ENCODE measurements at places on chromosomes 16 and 17. TPM values are rescaled to one million over a fixed set of nuclear protein-coding genes. Genes with fewer than 3 reads are reported as not detected.

- DNase-seq: no peak
Measured at GRCh38 chr17:57257195-57257894, 1.0 kb downstream of the MSI2 start.

- DNase-seq: peak; percentile 93
Measured at GRCh38 chr17:50866950-50867362, 802 bp upstream of the TOB1 start.

DNA sequence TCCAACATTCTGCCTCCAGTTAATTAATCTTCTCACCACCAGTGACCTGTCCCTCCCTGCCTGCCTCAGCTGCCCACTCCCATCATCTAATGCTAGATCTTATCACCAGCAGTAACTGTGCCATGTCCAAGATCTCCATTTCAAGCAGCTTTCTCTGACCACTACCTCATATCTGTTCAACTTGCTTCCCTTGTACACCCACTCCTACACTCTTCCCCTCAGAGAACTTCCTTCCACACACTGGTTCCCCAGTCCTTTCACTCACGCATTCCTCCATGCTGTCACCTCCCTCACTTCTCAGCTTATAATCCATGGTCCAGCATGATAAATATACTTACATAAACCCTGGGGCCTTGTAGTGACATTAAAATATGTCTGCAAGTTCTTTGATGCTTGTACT lies 31.8 kb upstream of the DYNLL2 start:
- DNase-seq: no peak

DNA sequence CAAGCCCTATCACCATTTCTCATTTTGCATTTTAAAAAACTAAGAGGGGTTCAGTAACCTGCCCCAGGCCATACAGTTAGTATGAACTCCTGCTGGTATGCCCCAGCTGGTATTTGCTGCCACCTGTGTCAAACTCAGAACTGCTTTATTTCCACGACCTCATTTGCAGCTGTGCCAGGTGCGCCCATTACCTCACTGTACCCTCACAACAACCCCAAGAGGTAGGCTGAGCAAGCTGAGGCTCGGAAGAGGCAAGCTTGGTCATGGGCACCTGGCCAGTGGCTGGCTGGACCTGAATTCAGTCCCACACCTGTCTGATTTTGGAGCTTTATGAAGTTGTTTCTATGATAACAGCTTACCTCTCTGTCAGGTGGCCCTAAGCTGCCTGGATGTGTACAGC lies 7.6 kb downstream of the EPN2 start:
- no peak for DNase-seq

DNA sequence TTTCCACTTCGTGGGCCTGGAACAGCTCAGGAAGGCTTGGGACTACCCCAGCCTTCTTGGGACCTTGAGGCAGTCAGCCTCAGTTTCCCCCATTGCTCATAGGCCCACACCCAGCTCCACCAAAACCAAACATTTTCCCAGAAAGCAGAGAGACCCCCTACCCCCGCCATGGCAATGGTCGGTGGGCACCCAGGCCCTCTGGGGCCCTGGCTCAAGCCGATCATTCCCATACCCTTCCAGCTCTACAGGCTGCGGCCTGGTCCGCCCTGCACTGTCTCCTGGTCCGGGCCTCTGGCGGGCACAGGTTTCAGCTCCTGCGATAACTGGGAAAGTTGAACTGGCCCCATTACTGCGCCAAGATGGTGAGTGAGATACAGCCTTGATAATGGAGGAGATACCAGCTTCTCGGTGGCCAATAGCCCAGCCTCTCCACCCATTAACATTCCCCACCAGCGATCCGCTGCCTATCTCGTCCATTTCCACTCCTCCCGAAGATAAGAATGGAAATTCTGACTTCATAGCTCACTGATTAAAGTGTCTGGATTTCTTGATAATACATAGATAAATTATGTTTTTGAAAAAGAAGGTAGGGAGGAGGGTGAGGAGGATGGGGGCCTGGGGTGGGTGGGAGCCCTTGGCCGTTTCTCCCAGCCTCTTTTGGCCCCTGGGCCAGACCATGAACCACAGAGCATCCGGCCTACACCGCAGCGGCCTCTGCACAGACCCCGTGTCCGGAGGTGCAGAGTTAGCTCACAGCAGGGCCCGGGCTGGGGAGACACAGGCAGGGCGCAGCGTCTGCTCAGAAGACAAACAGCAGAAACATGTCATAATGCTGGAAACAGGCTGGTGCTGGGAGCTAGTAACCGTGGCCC lies 11.6 kb downstream of the ZFPM1 start:
- DNase-seq: peak; percentile 89

DNA sequence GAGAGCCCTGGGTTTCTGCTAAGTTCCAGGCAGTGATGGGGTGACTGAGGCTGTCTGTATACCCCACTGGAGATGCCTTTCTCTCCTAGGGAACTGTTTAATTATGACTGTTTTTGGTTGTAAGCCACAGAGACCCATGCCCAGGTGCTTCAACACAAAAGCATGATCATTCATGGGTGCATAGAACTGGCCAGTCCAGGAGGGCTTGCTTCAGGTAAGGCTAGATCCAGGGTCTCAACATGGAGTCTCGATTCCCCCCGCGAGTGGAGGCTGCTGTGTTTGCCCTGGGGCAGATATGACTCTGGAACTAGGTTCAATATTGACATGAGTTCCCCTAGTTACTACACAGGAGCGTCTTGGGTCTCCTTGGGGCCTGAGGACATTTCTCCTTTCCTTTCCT lies 17.8 kb downstream of the NAGPA start:
- DNase-seq: no peak

GRCh38 chr17:48122665-48123045 lies 15.1 kb downstream of the SNX11 start:
- DNase-seq: peak; percentile 8

- DNase-seq: no peak
Measured at GRCh38 chr17:14513835-14514234, 213.0 kb downstream of the HS3ST3B1 start.

DNA sequence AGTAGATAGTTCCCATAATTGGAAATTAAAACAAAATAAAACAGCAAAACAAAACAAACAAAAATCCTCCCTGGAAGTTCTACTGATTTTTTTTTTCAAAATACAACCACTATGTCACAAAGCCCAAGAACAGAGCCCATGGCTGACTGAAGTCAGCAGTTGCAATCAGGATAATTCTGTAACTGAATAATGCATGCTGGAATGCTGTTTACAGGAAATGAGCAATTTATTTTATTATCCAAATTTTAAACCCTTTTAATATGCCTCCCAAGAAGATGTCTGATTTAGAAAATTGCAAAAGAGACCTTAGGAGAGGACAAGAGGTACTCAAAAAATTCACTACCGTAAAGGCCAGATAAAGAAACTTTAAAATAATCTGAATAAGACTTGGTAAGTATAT lies 578.2 kb downstream of the TOX3 start:
- no peak for DNase-seq

DNA sequence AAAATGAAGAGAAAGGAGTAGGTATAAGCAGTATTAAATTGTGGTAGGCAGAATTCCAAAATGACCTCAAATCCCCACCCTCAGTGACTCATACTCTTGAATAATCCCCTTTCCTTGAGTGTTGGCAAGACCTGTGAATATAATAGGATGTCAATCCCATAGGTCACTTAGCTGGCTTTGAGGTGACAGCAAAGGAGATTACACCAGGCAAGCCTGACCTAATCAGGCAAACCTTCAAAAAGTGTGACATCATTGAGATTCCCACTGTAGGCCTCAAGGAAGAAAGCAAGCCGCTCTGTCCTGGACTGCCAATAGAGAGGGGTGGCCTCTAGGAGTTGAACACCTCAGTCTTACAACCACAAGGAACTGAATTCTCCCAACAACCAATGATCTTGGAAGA lies 535.2 kb downstream of the RBFOX1 start:
- DNase-seq: no peak

- DNase-seq: no peak
Measured at GRCh38 chr16:13945744-13946485, 26.0 kb downstream of the ERCC4 start.

GRCh38 chr16:87835882-87836331 lies 33.4 kb downstream of the SLC7A5 start:
- no peak for DNase-seq

DNA sequence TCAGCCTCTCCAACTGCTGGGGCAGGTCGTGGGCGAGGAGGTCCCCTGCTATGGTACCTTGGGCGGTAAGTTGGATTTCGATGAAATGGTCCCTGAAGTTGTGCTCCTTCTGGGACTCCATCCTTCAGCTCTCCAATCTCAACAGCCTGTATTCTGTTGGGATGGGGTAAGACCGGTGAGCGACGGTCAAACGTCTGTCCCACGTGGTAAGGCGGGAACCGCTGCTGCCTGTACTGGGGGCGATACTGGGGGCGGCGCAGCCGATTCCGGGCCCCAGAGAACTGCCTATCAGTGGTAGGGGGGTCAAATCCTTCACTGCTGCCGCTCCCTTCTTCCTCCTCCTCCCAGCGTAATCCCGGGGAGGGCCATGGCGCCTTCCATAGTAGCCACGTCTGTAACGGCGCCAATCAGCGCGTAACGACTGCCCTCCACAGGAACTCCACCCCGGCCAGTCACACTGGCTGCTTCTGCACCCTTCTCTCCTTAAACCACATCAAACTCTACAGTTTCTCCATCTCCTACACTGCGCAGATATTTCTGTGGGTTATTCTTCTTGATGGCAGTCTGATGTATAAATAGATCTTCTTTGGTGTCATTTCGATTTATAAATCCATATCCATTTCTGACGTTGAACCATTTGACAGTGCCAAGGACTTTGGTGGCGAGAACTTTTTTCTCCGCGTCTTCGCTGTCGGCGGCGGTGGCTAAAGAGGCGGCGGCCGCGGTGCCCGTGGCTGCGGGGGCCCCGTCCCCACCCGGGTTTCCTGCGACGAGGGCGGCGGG lies 41.1 kb downstream of the AHSP start:
- no peak for DNase-seq

GRCh38 chr17:40556884-40557414 lies 8.3 kb downstream of the CCR7 start:
- peak; percentile 82 for DNase-seq

DNA sequence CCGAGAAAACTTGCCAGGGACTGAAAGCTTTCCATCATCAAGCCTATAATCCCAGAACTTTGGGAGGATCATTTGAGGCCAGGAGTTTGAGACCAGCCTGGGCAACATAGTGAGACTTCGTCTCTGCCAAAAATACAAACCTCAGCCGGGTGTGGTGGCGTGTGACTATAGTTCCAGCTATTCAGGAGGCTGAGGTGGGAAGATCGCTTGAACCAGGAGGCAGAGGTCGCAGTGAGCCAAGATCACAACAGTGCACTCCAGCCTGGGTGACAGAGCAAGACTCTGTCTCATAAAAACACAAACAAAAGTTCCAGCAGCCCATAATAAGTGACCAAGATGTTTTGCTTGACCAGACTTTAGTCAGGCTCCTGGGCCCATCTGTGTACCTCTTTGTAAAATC lies 1.9 kb downstream of the MEAK7 start:
- peak; percentile 41 for DNase-seq

- no peak for DNase-seq
Measured at GRCh38 chr16:2045965-2046892, 1.4 kb downstream of the NTHL1 start.

GRCh38 chr16:11692651-11693050 lies 24.4 kb downstream of the SNN start:
- no peak for DNase-seq

DNA sequence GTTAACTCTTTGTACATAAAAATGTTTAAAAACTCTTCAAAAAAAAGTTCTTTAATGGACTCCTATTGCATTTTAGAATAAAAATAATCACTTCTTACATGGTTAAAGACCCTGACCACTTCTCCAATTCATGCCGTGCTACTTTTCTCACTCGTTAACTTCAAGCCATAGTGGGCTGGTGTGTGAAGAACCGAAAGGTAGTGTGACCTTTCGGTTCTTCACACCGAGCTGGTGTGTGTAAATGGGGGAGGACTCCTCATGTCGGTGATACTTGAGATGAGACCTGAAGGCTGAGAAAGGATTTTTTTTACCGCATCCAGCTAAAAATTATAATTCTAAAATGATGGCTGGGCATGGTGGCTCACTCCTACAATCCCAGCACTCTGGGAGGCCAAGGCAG lies 22.1 kb downstream of the RFFL start:
- DNase-seq: no peak

GRCh38 chr17:60075981-60076380 lies 2.7 kb downstream of the HEATR6 start:
- no peak for DNase-seq

GRCh38 chr17:7977039-7977438 lies 25.4 kb upstream of the GUCY2D start:
- no peak for DNase-seq

DNA sequence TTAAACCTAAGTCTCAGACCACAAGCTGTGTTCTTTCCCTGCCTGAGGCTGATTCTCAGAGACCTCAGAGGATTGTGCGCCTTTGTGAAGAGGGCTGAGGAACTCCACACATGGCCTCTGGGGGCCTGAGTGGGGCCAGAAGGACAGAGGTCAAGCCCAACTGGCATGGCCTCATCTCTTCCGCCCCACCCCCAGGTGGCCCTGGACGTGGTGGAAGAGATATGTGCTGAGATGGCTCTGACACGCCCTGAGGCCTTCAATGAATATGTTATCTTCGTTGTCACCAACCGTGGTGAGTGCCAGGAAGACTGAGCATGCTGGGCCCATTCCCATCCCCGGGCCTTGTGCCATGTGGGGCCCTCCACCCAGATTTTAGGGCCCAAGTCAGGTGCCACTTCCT lies 20.1 kb upstream of the ALKBH5 start:
- no peak for DNase-seq

- DNase-seq: no peak
Measured at GRCh38 chr17:7029659-7030058, 6.2 kb upstream of the SLC16A13 start.

GRCh38 chr17:41437769-41438168 lies 3.0 kb downstream of the KRT38 start:
- no peak for DNase-seq

DNA sequence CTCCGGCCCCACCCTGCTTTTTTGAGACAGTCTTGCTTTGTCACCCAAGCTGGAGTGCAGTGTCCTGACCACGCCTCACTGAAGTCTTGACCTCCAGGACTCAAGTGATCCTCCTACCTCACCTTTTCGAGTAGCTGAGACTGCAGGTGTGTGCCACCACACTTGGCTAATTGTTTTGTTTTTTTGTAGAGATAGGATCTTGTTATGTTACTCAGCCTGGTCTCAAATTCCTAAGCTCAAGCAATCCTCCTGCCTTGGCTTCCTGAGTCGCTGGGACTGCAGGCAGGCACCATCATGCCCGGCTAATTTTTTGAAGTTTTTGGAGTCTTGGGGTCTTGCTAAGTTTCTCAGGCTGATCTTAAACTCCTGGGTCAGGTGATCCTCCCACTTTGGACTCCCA lies 206.7 kb downstream of the SHISA9 start:
- no peak for DNase-seq

- DNase-seq: peak; percentile 79
Measured at GRCh38 chr17:8056232-8056975, 17.5 kb downstream of the ALOX15B start.

CBFA2T3 gene
- total RNA-seq: 5.1 TPM

KRT9 gene
- not detected for total RNA-seq

TBC1D3G gene
- not detected for total RNA-seq

RAMP2 gene
- total RNA-seq: 46.3 TPM

KRT34 gene
- not detected for total RNA-seq

NHLRC4 gene
- total RNA-seq: 0.65 TPM

BCO1 gene
- not detected for total RNA-seq

YBX2 gene
- 1.7 TPM for total RNA-seq

RNF157 gene
- total RNA-seq: 1.9 TPM

ITGAL gene
- 4.6 TPM for total RNA-seq

KRTAP4-3 gene
- total RNA-seq: not detected

RASD1 gene
- total RNA-seq: 40.3 TPM

C17orf100 gene
- total RNA-seq: 1.2 TPM

CEP131 gene
- total RNA-seq: 5.0 TPM

SOX8 gene
- total RNA-seq: 0.79 TPM

FLYWCH2 gene
- total RNA-seq: 17.6 TPM

SYCE1L gene
- total RNA-seq: 6.1 TPM
